SHP77 treated with DMSO at 0.1 percent for 48 hours (cell line): ENCODE measurements at places on chromosomes 12 and 14.

DNA sequence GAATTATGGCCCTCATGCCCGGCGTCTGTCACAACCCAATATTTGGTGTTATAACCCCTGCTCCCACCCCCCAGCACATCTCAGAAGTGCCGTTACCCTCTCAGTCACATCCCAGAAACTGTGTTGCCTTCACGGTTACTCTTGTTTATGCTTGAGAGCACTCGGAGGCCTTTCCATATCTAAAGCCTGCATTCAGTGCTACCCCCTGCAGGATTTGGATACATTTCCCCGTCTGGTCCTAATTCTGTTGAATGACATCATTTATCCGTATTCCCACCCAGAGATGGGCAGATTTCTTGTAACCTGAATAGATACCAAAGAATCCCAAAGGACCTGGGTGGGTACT, 19.1 kb upstream of the FOS start:
- DNase-seq: peak; percentile 37

GRCh38 chr12:52614381-52615207, 3.8 kb downstream of the KRT73 start:
- DNase-seq: no peak

DNA sequence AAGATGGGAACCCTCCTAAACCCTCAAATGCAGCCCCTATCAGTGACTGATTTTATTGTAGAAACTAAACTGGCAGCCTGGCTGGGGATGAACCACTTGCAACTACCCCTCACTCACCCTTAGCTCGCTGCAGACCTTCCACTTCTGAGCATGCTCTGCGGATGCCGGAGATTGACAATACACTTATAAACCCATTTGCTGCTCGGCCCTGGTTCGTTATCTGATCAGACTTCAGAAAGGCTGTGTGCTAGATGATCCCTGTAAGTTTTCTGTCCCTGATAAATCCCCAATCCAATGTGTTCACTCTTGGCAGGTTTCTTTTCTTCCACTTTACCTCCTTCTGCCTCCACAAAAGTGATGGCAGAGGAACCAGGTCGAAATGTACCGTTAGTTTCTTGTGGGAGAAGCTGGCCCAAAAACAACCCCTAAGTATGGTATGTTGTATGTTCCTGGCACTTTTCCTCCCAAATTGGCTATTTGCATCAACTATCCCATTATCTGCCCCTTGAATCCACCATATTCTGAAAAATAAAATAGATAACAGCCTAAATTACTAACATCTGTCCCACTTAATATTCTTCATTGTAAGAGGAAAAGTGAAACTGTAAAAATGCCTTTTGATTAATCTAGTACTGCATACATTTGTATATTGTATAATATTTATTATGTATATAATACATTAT, 18.8 kb downstream of the RPH3A start:
- DNase-seq: no peak

GRCh38 chr14:71319666-71320065, 412.4 kb downstream of the PCNX1 start:
- no peak for DNase-seq

DNA sequence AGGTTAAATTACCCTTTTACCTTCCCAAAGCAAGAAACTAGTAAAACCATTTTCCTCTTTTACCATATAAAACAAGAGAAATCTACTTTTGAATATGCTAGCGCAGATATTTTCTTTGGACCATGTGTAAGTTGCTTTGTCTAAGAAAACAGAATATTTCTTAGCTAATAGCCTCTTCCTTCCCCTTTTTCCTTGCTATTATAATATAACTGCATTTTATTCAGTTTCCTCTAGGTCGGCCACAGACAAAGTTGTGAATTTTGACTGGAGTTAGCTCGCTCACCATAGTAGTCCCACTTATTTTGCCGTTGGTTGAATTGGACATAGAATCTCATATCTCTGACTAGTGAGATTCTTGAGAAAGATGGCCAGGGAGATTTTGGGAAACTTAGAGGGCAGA, 115.6 kb downstream of the PLEKHA5 start:
- no peak for DNase-seq

GRCh38 chr12:71556448-71556847, 107.2 kb downstream of the ZFC3H1 start:
- DNase-seq: no peak

DNA sequence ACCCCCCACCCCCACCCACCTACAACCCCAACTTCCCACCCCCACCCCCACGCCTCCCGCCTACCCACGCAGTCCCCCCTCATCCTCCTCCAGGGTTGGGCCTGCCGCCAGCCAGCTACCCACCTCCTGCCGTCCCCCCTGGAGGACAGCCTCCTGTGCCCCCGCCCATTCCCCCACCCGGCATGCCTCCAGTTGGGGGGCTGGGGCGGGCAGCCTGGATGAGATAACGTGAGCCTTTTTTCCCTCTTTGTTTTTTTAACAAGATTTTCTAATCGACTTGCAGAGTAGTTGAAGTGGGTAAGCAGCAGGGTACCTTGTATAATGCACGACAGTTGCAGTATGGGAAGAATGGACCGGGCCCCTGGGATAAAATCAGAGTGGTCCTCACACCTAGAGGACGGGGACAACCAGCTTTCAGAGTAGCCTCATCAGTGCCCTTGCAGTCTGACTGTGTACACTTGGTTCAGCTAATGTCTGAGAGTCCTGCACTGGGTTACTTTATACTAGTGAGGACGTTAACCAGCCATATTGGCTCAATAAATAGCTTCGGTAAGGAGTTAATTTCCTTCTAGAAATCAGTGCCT, 29.4 kb downstream of the CCNK start:
- DNase-seq: no peak

DNA sequence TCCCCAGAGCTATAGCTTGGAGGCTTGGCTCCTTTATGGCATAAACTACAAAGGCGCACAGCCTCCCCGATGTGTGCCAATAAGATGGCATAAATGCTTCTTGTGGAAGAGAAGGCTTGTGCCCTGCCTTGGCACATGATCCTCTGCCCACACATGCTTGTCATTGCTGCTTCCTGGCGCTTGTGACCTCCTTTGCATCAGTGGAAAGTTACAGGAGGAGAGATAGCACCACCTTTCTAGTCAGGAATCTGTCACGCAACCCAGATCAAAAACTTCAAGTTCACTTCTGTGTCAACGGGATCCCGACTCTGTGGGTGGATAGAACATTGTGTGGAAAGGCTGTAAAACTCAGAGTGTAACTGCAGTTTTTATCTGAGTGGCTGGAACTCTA, 183.8 kb upstream of the HIF1A start:
- no peak for DNase-seq

- no peak for DNase-seq
These were observed 319.5 kb downstream of the PAWR start for GRCh38 chr12:79371226-79371625.

DNA sequence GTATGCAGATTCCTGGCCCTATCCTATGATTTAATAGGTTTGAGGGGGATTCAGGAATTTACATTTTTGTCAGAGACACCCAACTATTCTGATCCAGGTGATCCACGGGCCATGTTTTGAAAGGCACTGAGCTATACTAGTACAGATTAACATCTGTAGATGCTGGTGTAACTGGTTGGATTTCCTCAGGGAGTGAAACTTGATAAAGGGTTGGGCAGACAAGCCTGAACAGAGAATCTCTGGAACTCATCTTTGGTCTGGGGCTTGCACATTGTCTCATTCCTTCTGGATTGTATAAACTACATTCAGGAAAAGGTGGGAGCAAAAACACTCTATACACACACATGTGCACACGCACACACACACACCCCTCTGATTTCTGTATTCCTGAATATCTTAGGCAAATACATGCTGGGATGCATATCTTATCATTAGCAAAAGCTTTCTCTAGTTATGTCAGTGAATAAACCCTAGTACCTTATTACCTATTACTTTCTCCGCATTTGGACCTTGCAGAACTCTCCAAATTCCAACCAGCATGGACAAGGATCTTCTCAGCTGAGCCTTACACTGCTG, 104.6 kb downstream of the SLC38A1 start:
- no peak for DNase-seq

- DNase-seq: no peak
These were observed 196.5 kb upstream of the FRMD6 start for GRCh38 chr14:51455041-51455835.

DNA sequence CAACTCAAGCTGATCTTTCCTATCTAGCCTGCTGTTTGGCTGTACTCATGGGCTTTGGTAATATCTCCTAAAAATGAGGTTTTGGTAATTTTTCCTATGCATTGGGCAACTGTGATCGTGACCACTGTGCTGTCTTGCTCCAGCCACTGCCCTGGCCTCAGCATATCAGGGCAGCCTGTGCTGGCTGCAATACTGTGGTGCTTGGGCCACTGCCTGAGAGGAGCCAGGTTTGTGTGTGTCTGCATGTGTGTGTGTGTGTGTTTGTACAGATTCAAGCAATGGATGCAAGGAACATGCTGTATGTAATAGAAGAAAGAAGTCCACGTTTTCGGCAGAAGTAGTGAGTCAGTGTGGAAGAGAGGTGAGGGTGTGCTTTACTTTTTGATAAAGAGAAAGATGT, 13.0 kb downstream of the ERG28 start:
- DNase-seq: no peak

DNA sequence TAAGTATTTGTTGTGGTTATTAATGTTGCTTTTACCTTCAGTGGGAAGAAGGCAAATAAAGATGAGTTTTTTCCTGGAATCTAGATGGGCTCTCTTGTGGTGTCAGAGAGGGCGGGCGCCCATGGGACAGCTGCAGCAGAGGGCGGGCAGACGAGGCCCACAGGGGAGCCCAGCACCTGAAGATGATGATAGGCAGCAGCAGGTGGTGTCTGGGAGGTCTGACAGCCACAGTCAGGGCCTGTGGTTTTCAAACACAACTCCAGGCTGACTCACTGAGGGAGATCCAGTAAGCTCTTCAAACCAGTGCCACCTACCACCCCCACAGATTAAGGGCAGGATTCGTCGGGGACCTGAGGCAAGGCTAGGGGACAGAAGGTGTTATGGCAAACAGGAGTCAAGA, 42.8 kb downstream of the NKX2-1 start:
- peak; percentile 57 for DNase-seq

DNA sequence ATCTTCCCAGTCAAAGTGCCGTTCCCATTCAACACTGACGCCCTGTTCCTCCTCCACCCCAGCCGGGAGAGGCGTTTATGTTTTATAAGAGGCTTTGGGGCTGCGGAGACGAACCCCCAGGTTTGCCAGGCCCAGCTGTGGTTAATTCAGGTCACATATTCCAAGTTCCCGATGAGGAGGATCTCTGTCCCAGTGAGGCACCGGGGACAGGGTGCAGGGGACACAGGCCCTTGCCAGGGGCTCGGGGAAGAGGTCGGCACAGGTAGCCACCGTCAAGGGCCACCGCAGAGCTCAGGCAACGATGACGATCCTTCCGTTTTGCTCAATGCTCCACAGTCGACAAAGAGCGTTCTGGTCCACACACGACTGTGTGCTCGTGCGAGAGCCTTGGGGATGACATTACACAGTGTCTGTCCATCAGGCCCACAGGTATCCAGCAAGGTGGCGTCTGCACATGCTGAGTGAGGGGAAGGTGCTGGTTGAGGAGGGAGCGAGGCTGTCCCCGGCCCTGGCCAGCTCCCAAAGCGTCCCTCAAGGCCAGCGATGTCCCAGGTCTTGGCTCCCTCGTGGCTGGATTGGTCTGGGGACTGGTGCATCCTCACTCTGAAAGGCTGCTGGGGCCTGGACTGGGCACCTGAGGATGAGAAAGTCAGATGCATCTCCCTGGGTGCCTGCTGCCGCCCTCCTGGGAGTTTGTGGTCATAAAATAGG, 189.2 kb upstream of the C14orf180 start:
- DNase-seq: no peak
